ENCODE measurements at places on chromosomes 5 and 9.

DNA sequence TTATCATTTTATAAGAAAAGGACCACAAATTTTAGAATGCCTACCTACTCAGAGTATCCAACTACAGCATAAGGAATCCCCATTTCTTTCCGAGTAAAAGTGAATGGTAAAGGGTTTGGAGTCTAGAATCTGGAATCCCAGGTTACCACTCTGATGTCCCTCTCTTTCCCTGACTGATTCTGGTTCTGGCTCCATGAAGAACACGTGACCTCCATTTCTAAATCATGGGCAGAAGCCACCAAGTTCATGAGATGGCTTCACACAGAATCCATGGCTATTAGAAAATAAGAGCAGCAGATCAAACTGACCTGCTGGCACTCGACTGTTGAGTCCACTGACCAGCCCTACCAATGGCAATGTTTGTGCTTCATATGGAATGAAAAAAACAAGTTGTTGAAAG lies 40.7 kb downstream of the PFDN1 start:
- DNase-seq, result no peak

GRCh38 chr5:91937121-91937520 lies 554.0 kb upstream of the ARRDC3 start:
- no peak for DNase-seq

GRCh38 chr9:3948826-3949556 lies 350.9 kb downstream of the GLIS3 start:
- DNase-seq, result no peak

GRCh38 chr9:3916411-3916810 lies 383.5 kb downstream of the GLIS3 start:
- no peak for DNase-seq

DNA sequence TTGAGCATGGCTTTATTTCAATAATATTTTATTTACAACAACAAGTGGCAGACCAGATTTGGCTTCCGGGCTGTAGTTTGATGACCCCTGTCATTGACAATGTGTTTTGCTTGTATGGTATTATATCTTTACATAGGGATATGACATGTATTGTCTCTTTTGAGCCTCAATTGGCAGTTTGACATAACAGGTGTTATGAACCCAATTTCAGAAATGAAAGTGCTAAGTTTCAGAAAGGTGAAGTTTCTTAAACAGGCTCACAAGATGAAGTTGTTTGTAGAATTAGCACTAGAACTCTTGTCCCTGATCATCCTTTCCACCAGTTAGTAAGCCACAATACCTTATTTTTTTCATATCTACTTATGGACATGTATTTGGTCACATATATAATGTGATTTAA lies 303.0 kb upstream of the GRIA1 start:
- no peak for DNase-seq

- no peak for DNase-seq
Observed at GRCh38 chr5:135553688-135554462, 18.1 kb upstream of the NEUROG1 start.

DNA sequence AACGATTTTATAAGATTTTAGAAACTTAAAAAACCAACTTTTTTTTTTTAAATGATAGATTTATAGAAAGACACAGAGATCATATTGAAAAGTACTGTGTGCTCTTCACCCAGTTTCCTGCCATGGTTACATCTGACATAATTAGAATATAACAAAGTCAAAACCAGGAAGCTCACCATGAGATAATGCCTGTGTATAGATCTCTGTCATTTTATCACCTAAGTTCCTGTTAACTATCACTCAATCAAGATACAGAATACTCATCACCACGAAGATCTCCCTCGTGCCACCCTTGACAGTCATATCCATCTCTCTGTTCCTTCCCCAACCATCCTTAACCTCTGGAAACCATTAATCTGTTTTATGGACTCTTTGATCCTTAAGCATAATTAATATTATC lies 39.1 kb downstream of the POC5 start:
- no peak for DNase-seq

GRCh38 chr5:181259283-181259682 lies 1.7 kb downstream of the TRIM52 start:
- DNase-seq, result no peak

DNA sequence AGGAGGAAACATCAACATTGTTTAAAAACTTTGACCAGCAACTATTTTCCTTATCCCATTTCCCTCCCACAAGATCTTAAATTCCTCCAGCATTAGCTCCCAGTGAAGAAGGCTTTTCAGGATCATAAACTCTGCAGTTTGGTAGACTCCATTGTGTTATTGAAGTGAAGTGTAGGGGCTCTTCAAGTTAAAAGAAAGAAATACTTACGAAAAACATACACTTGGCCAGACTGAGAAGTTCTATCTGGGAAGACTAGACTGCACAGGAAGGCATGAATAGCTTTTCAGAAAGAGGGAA lies 22.3 kb downstream of the LIFR start:
- DNase-seq, result no peak

DNA sequence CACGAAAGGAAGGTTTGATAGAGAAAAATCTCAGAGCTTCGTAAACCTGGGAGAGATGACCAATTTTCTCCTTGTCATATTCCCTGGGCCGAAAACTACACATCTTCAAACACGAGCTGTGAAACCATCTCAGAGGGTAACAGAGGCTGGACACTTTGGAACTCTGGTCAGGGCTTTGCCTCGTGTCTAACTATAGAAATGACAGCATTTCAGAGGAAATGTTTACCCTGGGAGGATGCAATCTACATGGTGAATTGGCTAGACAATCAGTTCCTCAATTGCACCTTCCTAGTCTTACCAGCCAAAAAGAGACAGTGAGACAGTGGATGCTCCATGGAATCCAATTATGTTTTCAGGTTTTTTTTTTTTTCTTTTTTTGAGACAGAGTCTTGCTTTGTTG lies 108.6 kb upstream of the PPP1R2B start:
- no peak for DNase-seq

- DNase-seq, result peak; percentile 67
Observed at GRCh38 chr5:157271740-157272271, 5.9 kb downstream of the CYFIP2 start.

DNA sequence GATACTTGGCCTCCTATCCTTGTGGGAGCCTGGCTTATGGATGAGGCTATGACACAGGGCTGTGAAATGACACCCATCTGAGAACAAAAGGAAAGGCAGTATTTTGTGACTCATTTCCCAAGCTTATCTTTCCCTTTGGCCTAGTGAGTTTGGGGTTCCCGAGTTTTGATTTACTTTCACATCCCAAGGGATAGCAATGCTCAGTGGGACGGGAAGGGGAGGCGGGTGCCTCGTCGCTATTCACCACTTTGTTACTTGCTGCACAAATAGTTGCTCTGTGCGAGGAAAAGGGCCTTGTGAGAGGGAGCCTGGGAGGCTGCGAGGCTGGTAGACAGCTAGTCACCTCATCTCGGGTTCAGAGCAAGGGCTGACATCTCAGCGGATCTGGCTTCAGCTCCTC lies 59.1 kb upstream of the ENTREP1 start:
- DNase-seq, result no peak

- no peak for DNase-seq
Observed at GRCh38 chr5:172903790-172904189, 55.4 kb upstream of the RPL26L1 start.

- no peak for DNase-seq
Observed at GRCh38 chr5:88895681-88896501, 12.9 kb upstream of the MEF2C start.

DNA sequence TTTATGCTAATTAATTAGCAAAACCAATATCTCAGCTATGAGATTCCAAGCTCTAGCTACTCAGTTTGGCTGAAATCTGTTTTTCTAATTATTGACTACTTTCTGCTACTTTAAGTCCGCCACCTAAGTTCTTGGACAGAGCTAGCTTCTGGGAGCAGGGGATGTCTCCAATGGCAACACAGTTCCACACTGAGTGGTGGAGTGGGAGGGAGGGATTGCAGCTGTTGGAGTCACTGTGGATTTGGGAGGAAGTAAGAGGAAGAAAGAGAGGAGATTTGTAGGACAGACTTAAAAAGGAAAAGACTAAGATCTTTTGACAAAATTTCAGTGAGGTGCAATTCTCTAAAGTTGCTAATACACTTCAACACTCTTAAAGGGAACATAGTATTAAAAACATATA lies 450.8 kb downstream of the NFIB start:
- no peak for DNase-seq

DNA sequence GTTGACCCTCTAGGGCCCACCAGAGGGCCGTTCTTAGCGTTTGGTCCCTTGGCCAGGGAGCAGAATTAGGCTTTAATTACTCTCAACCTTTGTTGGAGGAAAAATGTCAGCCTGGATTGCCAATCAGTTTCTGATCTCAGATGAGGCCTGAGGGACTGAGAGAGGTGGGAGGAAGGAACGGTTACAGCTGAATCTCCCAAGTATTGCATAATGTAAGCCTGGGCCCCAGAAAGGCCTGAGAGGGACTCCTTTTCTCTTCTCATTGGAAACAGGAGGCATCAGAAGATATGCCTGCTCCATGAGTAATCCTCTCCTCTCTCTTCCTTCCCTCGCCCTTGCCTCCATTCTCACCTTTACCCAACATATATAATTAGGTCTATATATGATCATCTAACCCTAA lies 105.7 kb downstream of the INSYN2B start:
- no peak for DNase-seq

Measured in stimulated activated CD8-positive, alpha-beta memory T cell treated with anti-CD3 and anti-CD28 coated beads, Interleukin-7, amount 100 ng/mL, for 1 hour (primary cell).